ENCODE measurements at places on chromosomes 1 and 21.

DNA sequence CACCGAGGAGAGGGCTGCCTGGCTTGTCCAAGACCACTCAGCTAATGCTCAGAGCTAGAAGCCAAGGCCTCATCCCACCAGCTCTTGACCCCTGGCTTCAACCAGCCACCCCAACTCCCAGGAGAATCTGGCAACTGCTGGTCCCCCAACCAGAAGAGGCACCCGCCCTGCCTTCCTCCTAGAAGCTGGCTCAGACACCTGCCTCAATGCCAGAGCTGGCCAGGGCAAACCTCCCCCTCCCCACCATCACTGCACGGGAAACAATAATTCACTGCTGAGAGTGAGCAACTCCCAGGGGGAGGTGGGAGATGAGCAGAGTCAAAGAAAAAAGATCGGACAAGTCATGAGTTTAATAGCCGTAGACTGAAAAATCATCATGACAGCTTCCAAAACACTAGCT, 3.3 kb downstream of the CHD5 start:
- no peak for DNase-seq

DNA sequence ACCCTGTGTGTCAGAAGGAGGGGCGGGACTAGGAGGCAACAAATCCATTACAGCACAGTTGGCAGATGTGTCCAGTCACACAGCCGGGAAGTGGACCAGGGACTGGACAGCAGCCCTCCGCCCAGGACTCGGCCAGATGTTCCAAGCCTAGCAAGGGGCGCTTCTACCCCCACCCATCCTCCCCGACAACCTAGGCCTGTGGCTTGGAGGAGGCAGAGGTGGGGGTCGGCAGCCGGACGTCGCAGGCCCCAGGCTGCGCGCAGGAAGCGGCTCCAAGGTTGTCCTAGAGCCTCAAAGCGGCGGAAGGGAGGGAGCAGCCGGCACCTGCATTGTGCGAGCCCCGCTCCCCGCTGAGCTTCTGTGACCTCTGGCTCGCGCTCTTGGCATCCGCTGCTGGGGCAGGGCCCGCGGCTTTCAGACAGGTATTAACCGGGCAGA, 20.6 kb upstream of the MYCL start:
- DNase-seq, result no peak

- DNase-seq, result no peak
These were observed 28.9 kb downstream of the S100A6 start for GRCh38 chr1:153506831-153507413.

DNA sequence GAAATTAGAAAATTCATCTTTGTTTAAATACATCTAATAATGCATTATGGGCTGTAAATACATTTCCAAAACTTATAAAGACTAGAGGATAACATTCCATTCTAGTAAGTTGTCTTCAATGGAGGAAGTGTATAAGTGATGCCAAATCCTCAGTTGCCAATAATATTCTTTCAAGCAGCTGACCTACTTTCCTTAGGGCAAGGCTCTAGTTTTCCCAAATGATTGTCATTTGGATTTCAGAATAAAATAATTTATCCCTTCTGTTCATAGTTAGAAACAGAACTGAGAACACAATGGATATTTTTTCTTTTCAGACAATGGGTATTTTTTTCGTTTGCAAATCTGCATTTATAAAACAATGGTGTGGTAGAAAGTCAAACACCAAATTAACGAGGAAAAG, 354.9 kb upstream of the ADAMTS5 start:
- DNase-seq, result no peak

- no peak for DNase-seq
These were observed 650.9 kb upstream of the ADGRL2 start for GRCh38 chr1:81149649-81150325.

GRCh38 chr1:179953974-179954492, 577 bp upstream of the CEP350 start:
- peak; percentile 60 for DNase-seq

DNA sequence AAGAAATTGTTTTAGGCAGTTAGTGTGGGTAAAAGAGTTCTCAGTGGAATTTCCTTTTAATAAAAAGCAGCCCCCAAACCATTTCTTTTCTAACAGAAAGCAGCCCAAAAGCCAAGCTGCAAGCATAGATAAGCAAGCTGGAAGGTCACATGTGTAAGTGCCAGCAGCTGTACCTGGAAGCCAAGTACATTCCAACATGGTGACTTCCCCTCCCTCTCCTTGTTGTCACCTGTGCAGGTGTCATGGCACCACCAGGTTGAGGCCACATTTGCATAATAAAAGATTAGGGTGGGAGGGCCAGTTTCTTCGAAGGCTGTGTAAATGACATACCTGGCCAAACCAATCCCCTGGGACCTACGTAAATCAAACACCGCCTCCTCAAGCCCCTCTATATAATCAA, 240.3 kb upstream of the RAB4A start:
- no peak for DNase-seq

- DNase-seq, result peak; percentile 39
These were observed 80.6 kb upstream of the SLC44A3 start for GRCh38 chr1:94739521-94740061.
